ENCODE measurements at places on chromosomes 7 and 10.

GRCh38 chr10:79082631-79083596 is 14.1 kb downstream of the ZMIZ1 start:
- DNase-seq = no peak

DNA sequence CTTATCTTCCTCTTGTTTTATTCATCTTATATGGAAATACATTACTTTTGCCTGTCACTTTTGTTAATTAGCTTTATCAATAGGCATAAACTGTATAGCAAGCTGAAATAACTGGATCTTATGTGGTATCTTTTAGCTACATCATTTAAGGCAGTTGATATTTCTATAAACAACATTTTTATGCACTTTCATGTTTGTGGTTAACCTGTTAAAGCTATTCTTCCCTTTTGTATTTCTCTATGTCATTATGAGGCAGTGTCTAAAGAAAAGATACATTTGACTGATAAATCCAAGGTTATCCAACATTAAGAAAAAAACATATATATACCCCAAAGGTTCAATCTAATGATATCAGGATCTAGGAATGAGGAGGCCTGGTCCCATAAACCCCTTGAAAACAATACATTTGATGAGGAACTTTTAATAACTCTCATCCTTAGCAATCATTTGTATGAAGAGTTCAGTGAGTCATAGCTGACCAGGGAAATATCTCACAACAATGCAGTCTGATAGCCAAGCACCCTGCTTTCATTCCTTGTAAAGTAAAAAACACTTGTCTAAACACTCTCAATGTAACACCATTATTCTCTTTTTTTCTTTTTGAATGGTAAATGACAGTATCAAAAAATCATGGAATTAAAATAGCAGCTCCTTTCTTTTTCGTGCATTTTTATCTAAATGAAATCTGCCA is 300.9 kb downstream of the NEBL start:
- DNase-seq = no peak

DNA sequence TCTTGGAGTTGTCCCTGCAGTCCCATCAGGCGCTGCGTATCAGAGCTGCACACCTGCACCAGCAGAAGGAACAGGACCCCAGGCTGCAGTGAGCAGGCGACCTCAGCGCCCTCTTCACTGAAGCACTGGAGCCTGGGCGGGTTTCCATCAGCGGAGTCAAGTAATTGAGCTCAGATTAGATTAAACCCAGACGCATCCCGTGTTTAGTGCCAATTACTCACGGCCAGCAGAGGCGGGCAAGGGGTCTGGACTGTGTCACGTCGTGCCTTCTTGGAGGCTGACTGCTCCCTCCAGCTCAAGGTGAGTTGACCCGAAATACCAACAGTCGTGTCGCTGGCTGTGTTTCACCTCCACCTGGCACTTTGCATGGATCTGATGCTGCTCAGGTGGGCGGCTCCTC is 123.6 kb downstream of the CXCL12 start:
- no peak for DNase-seq

DNA sequence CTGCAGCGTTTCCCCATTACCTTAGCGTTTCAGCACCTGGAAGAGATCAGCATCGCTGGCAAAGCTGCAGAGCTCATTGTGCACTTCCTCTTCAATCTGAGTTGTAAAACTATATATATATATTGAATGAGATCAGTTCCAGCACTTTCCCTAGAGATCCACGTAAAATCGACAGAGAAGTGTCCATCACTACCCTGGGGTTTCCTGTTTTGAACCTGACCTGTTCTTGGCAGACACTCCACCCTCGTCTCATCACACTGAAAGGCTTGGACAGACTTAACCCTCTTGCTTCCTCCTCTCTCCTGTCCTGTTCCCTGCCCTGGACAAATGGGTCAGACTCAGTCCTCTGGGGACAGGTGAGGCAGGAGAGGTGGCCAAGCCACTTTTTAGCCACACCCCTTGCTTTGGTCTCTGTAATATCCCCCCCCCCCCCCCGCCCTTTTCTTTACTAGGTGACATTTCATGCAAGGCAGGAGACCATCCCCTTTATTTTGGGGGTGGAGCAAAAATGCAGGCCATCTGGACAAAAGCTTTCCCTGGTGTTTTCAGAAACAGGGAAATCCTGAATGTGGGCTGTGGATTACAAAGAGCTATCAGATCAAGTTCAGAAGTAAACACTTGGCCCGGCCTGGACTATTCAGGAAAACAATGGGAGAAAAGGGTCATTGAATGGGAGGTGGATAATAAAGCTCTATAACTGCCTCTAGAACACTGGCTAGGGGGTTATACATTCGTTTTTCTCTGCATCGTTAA is 83.7 kb upstream of the KDM7A start:
- no peak for DNase-seq

DNA sequence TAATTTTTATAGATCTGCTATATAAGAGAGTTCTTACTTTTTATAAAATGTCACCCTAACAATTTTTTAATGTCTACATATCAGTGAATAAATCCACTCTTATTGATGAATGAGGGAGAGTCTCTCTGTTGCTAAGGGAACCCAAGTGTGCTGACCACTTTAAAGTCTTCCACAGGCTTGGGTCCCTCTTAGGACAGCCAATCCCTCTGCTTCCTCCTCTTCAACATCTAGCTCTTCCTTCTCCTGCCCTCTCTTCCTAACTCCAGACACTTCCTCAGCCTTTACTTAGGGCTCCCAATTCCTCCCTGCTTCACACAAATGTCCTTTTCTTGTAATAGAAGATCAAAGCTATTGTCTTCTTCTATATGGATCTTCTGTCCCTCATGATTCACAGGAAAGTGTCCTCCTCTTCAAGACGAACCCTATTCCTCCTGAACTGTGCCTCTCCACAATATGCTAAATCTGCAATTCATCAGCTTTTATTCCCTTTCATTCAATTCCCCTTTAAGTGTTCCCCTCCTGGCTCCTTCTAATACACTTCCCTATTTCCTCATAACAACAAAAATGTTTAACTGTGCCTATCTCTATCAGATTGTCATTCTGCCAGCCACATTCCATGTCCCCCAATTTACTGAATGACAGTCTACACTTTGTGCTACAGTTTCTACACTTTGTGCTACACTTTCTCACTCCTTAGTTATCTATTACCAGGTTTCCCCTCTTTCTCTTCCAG is 37.7 kb downstream of the CDK6 start:
- no peak for DNase-seq

GRCh38 chr10:61906562-61906901 is 5.0 kb downstream of the ARID5B start:
- no peak for DNase-seq

- DNase-seq = no peak
Observed at GRCh38 chr7:26147030-26147429, 5.0 kb upstream of the NFE2L3 start.

DNA sequence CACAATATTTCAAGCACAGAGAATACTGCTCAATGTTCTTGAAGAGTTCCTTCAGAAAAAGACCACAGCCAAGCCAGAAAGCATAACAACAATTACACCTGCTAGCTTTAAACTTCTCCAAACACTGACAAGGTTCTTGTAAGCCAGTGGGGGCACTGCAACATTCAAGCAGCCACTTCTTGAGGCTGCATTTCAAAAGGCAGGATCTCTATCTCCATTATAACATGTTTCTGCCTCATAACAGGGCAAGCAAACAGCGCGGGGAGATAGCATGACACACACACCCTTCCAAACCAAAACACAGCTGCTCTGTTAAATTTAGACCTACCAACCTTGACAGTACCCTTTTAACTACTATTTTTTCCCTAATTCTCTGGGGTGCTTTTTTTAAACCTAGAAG is 30.8 kb downstream of the CHCHD3 start:
- no peak for DNase-seq

- DNase-seq = no peak
Observed at GRCh38 chr10:25078658-25079431, 62.4 kb downstream of the THNSL1 start.

DNA sequence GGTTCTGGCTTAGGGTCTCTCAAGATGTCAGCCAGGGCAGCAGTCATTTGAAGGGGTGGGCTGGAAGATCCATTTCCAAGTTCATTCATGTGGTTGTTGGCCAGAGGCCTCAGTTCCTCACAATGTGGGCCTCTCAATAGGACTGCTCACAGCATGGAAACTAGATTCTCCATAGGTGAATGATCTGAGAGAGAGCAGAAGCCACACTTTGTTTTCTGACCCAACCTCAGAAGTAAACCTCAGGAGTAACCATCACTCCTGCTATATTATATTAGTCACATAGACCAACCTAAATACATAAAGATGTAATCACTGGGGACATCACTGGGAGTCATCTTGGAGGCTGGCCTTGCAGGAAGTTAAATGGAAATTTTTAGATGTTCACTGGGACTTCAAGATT is 42.2 kb downstream of the GBF1 start:
- no peak for DNase-seq

DNA sequence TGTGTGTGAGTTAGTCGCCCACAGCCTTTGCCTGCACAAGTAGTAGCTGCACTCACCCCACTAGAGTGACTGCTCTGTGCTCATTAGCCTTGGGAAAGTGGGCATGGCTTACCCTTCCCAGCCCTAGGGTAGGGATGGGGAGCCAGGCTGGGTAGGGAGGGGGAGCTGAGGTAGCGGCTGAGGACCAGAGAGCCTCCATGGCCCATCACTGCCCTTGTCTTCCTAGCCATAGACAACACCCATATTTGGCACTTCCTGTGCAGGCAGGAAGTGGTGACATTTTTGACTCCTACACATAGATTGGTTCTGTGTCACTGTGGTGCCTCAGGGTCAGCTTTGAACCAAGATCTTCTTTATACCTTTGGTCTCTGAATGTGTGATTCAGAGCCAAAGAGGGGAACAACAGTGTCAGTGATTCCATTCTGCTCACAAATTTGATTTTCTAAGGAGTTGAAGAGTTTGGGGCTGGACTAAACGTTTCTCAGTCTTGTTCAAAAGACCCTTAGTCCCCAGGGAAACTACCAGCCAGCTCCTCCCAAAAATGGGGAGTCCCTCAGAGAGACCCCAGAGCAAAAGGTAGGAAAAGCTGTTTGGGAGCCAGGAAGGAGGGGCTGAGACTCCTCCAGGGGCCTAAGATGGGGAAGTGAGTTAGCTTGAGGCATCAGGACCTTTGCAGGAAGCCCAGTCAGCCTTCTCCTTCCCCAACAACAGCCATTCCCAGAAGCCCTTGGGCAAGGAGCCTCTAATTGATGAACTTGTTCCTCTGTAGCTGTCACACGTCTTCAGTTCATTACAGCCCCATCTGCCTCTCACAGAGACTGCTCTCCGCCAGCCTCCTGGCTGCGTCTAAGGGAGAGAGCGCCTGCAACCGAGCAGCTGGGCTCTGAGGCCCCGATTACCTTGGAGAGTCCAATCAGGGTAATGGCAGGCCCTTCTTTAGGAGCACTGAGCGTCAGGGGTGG is 135.0 kb downstream of the CDH23 start:
- DNase-seq = peak; percentile 66

- DNase-seq = no peak
Observed at GRCh38 chr10:49679480-49679893, at the start of gene C10orf53. TSS of gene C10orf53 (plus strand) at chr10:49679651. CDS start at chr10:49679698, 47 bp downstream.

- no peak for DNase-seq
Observed at GRCh38 chr10:4512196-4512595, 313.8 kb upstream of the AKR1E2 start.

DNA sequence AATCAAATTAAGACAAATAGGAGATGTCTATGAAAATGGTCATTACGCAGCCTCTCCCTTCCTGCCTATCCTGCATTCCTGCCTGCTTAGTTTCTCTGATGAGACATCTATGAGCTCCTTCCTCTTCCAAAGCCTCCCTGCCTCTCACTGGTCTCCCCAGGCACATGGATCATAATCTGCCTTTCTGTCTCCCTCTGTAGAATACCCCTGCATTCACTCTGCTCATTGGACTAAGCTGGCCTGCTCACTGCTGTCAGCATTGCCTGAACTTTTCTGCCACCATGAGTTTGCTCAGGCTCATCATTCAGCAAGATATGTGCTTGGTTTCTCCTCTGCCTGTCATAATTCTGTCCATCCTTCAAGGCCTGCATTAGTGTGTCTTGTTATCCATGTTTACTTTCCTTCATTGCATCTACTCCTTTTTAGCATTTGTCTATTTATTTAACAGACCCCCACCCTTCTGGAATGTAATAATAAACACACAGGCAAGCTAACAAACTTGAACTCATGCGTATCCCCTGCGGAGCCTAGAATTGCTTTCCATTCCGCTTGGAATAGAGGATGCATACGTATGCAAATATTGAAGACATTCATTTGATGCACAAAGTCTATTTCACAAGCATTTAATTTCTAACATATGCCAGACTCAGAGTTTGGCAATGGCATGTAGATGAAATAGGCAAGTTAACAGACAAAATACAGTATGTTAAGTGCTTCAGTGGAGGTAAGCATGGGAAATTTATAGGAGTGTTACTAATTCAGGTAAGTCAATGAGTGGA is 88.3 kb downstream of the PTPRZ1 start:
- no peak for DNase-seq

DNA sequence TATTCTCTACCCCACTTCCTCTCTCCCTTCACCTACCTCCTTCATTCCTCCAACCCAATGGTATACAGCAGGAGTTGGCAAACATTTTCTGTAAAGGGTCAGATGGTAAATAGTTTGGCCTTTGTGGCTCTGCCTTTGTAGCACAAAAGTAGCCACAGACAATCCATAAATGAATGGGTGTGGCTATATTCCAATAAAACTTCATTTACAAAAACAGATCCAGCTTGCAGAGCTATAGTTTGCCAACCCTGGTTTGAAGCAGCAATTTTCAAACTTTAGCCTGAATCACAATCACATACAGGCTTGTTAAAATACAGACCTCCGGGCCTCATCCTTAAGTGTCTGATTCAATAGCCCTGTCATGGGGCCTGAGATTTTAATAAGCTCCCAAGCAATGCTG is 110.5 kb downstream of the CPEB3 start:
- DNase-seq = no peak

GRCh38 chr7:127230192-127230925 is 22.4 kb downstream of the GRM8 start:
- DNase-seq = no peak

DNA sequence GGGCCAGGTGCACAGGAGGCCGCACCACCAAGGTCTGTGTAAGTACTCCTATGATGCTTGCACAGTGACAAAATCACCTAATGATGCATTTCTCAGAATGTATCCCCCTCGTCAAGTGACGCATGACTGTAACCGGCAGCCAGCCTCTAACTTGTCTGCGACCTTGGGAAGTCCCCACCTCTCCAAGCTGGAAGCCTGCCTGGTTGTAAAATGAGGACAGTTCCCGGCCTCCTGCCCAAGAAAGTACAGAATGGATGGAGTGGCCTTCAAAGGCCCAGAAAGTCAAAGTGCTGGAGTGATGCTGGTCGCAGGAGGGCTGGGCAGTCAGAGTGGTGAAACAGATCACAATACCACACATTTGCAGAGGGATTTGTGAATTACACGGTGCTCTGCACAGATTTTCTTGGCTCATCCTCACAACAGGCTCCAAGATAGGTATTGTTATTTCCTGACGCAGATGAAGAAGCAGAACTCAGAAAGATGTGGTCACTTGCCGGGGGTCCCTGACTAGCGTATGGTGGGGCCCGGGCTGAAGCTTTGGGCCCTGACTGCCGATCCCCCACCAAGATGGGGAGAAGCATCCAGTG is 22.8 kb downstream of the SPOCK2 start:
- no peak for DNase-seq

- no peak for DNase-seq
Observed at GRCh38 chr10:133475425-133475734, 21.6 kb downstream of the SCART1 start.

- no peak for DNase-seq
Observed at GRCh38 chr10:1472178-1472958, 265.0 kb downstream of the ADARB2 start.

Data from D721Med (cell line).